ENCODE measurements at places on chromosomes 3 and 15.

GRCh38 chr15:87947560-87947959 lies 309.0 kb downstream of the NTRK3 start:
- no peak for DNase-seq

DNA sequence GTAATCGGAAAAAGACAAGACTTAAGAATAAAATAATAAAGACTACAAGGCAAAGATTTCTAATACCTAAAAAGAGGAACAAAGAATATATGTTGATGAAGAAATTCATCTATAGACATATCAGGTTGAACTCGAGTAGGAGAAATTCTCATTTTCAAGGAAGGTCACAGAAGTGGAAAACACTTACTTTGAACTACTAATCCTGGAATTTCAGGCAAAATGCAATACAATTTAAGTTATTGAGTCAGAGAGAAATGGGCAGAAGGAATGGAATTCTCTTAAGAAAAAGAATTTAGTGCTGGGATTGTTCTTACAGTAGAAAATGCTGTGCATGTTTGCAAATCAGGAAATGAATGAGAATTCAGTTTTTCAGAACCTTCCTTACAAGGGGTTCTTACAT lies 135.9 kb upstream of the TGFBR2 start:
- no peak for DNase-seq

DNA sequence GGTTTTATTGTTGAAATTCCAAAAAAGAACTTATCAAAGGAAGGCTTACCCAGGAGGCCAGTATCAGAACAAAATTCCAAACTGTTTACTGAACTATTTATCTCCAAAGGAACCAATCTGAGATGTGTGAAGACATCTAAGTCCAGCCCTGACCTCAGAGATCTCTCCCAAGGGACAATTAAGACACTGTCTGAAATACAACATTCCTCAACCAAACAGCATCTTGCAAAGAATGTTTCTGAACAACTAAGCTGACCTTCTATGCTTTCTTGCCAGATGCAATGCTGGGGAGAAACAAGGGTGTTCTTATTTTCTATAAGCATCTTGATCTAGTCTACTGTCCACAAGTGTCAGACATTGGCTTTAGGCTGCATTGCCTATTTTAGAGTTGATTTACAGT lies 13.6 kb downstream of the PDZRN3 start:
- no peak for DNase-seq

GRCh38 chr3:82265747-82266146 lies 504.3 kb upstream of the GBE1 start:
- no peak for DNase-seq

GRCh38 chr3:138861798-138862197 lies 27.1 kb upstream of the PIK3CB start:
- no peak for DNase-seq

DNA sequence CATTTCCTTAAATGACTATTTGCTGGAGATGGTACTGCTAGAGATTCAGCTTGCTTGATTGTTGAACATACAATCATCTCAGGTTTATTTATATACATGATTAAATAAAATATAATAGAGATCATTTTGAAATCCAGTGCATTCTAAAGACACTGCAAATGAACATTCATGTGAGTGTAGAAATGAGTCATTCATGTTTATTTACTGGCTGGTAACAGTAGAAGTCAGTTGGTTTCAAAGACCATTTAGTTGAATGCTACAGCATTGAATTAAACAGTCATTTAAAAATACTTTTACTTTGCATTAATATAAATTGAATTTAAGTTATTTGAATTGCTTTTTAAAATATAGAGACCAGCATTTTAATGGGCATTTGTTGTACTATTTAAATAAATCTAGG lies 551.9 kb upstream of the GOLIM4 start:
- no peak for DNase-seq

- DNase-seq: no peak
Measured at GRCh38 chr3:171095063-171095462, 68.5 kb upstream of the SLC2A2 start.

- no peak for DNase-seq
Measured at GRCh38 chr3:188227442-188227841, 73.5 kb downstream of the LPP start.

DNA sequence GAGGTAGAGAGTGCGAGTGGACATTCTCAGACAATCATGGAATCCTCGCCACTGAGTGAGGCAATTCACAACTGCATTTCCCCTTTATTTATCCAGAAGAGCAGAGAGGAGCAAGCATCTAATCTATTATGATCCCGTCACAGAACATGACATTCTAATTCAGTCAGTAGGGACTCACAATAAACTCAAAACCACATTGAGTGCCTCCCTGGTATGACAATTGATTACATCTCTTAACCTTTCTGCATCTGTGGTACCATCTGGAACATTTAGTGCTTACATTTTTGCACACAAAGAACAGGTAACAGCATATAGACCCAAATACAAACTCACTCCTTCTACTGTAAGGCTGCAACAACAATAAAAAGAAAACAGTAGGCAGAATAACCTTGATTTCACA lies 517.2 kb downstream of the GBE1 start:
- no peak for DNase-seq

- DNase-seq: no peak
Measured at GRCh38 chr3:139532976-139533375, 6.6 kb downstream of the RBP1 start.

DNA sequence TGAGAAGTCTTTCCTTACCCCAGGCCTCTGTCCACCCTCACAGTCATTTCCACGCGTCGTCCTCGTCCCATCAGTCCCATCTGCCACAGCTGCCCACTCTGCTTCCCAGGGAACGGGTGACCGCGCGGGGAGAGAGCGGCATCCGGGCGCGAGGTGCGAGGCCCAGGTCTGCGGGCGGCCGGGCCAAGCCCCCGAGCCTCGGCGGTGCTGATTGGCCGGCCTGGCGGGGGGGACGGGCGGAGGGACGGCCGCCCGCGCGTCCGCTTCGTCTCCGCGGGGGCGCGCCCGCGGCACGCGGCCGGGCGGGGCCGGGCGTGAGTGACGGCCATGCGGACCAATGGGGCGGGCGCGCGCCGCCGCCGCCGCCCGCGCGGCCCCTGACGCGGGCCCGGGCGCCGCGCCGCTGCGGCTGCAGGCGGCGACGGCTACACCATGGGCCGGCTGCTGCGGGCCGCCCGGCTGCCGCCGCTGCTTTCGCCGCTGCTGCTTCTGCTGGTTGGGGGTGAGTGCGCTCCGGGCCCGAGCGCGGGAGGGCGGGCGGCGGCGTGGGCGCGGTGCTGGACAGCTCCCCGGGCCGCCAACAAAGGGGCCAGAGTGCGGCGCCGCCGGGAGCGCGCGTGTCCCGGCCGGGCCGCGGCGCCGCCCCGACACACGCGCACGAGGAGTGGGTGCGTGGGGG lies at the start of gene PODXL2:
Gene PODXL2, plus strand, starts transcription at position 398 of the 679 bp plus-strand sequence. Its CDS starts 35 bp downstream, at position 433.
- peak; percentile 90 for DNase-seq

DNA sequence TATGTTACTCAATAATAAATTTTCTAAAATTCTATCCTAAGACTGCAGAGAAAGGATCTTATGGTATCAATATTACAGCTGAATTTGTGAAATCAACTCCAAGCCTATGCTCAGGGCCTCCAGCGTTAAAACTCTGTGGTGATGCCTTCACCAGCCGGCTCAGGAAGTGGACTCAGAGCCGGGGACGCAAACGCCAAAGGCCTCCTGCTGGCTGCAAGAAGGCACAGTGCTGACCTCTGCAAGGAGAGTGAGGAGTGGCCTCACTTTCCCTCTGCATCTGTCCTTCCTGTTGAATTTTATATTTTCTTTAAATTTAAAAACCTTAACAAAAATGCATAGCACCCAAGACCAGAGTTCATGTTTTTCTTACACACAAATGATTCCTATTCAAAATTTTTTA lies 48.5 kb downstream of the HERC2 start:
- no peak for DNase-seq

- DNase-seq: no peak
Measured at GRCh38 chr15:78415284-78415683, 22.7 kb upstream of the IREB2 start.

DNA sequence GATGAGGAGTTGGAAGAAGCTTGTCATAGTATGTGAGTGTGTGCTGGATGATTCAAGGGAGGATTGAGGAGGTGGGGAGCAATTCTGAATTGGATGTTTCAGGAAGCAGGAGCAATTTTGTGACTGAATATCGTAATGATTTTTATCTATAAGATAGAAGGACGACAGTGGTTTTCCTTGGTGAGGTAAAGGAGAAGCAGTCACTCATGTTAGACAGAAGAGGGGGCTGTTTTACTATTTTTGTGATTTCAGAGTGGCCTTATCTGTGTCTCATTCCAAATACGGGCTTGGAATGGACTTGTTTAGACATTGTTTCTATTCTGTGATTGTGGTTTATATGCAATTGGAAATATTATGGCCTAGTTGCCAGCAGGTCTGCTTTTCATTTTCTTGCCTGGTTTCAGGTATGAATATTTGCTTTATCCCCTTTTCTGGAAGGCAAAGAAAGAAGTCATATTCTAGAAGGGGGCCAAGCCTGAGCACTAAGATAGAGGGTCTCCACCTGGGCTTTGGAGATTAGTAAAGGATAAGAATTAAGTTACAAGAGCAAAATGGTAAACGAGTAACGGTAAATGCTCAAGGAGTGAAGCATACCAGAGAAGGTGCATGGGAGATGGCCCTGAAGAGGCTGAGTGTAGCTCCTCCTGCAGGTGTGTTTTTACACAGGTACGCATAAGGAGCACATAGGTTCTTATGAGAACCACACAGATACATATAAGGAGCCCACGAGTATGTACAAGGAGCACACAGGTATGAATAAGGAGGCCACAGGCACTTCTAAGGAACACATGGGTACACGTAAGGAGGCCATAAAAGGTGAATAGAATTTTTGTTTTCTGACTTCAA lies 124.6 kb upstream of the KCNAB1 start:
- no peak for DNase-seq

DNA sequence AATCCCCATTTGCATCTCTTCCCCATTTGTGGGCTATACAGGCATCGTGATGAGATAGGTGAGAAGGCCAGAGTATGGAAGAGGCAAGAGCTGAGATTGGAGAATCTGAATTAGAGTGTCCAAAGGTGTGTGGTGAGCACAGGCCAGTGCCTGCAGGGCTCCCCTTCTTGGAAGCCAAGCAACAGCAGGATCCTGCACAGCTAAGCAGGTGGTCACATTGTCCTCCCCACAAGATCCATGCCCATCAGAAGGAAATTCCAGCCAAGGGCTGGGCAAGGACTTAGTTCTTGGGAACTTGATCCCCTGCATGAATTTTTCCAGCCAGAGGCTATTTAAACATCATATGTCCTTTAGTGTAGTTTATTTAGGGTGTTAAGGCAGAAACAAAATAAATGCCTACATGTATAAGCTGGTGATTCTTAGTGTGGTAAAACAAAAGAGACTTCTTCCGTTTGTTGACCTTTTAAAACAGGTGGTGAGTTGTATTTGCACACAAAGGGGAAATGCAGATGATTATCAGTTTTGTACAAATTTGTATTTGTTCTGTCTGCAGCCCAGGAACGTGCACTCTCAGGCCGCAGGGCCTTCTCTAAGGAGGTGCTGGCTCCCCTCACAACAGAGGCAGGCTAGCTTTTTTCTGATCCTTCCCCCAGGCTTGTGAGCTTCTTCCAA lies 110.2 kb downstream of the PLCL2 start:
- DNase-seq: no peak

DNA sequence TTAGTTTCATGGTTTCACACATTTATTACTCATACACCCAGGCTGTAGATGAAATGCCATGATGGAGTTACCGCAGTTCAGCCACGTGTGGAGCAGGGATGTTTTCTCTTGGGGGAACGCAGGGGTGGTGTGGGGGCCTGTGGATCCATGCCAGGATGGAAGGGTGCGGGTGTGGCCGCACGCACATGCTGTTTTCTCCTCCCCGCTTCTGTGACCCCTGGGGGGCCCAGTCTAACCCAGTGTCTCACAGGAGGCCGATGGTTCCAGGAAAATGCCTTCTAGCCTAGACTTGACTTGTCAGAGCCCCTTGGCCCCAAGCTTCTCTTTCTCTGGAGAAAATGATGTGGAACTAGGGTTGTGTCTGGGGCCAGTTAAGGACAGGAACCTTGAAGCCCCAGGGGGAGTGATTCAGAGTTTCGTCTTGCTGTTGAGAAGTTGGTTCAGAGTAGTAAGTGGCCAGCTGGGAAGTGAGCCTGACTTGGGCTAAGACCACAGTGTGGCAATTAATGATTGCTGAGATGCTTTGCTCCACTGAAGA lies 240.4 kb upstream of the BHLHE40 start:
- no peak for DNase-seq

- no peak for DNase-seq
Measured at GRCh38 chr3:126013751-126014156, 44.8 kb downstream of the ROPN1B start.

- DNase-seq: peak; percentile 66
Measured at GRCh38 chr15:94231723-94232468, 535 bp downstream of the MCTP2 start.

- no peak for DNase-seq
Measured at GRCh38 chr3:28587723-28588122, 239.1 kb upstream of the AZI2 start.

- DNase-seq: peak; percentile 20
Measured at GRCh38 chr3:13332740-13333139, 87.4 kb downstream of the NUP210 start.

- no peak for DNase-seq
Measured at GRCh38 chr3:165446555-165446954, 250.4 kb upstream of the SLITRK3 start.

DNA sequence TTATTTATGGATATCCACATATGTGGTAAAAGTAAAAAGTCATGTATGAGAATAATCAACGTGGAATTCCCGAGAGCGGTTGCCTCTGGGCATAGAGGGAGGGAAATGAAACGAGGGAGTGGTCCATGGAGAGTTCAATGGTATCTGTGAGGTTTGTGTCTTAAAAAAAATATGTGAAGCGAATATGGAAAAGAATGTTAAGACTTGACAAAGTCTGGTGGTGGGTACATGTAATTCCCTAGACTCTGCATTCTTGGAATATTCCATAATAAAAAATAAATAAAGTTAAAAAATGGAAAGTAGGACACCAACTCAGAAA lies 28.4 kb downstream of the FAM43A start:
- no peak for DNase-seq

DNA sequence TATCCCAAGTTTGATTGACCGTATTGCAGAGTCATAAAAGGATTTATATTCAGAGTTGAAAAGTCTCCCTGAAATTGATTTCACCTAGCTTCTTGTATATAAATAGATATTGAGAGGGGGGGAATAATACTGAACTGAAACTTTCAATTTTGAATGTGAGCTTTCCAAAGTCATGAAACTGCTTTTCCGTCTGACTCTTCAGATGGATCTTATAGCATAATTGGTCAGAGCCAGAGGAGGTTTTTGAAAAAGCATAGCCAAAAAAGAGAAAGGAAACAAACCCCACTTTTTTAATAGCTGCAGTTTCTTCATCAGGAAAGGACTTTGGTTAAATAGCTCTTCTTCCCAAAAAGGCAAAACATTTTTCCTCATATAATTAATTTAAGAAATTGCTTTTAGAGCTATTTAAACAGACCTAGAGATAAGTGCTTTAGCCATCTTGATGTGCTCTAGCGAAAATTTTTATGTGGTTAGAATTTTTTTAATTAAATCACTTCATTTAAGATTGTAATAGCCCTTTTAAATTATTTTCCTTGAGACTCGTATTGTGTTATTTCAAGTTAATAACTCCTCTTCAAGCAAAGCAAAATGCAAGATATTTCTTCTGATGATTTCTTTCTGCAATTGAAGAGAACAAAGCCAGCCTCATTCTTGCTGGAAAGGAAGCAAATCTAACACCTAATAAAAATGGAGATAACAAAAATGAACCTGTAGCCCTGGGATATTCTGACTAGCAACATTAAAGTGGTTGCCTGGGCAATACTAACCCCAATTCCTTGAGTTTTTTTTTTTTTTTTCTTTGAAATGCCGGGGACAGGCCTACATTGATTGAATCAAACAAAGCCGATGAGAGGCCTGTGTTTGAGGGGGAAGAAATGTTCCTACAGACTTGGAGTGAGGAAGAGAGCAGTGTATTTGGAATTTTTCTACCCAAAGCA lies 173.6 kb downstream of the PTPRG start:
- no peak for DNase-seq

- no peak for DNase-seq
Measured at GRCh38 chr15:66515901-66516322, 10.8 kb downstream of the ZWILCH start.

Data from germinal center (tissue), 1 donor.